Activated gamma-delta T cell treated with anti-CD3 and anti-CD28 coated beads, Interleukin-2, amount 50 U/mL, for 16 hours (primary cell): ENCODE measurements at places on chromosomes 1 and 21.

- DNase-seq: no peak
Measured at GRCh38 chr1:117336088-117336817, 31.0 kb upstream of the MAN1A2 start.

DNA sequence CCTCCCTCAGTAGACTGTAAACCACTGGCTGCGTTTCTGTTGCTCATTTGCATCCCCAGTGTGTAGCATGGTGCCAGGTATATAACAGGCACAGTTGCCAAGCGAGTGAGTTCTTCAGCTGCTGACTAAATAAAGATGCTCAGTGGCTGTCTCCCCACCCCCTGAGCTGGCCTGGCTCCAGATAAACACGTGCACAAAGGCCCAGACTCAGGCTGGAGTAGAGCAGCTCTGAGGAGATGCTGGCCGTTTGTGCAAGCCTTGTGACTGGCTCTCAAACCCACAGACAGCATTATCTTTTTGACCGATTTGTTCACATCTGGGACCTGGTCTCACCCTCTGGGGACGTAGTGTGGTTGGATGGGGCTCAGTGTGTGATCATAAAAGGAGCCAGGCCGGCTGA lies 7.1 kb downstream of the CHRNB2 start:
- no peak for DNase-seq

GRCh38 chr1:18299441-18300338 lies 181.0 kb upstream of the KLHDC7A start:
- DNase-seq: no peak

DNA sequence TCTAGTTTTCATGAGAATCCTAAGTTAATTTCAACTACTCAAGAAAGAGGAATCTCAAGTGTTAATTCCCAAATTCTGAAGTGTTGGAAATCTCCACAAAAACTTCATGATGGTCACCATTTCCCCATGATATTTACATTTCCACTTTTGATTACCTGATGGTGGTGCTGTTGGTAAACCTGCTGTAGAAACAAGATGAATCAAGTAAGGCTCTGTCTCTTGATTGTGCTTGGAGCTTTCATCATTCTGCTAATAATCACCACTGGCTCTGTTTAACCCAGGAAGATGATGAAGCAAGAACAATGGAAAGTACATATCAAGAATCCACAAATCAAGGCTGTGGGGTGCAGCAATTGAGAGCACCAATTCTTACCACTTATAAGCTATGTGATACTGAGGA lies 77.8 kb downstream of the C4BPA start:
- no peak for DNase-seq

GRCh38 chr1:37630426-37631028 lies 4.2 kb downstream of the RSPO1 start:
- no peak for DNase-seq

- no peak for DNase-seq
Measured at GRCh38 chr1:207059881-207060280, 6.8 kb downstream of the PFKFB2 start.

- no peak for DNase-seq
Measured at GRCh38 chr21:36178349-36178748, 21.7 kb downstream of the DOP1B start.

DNA sequence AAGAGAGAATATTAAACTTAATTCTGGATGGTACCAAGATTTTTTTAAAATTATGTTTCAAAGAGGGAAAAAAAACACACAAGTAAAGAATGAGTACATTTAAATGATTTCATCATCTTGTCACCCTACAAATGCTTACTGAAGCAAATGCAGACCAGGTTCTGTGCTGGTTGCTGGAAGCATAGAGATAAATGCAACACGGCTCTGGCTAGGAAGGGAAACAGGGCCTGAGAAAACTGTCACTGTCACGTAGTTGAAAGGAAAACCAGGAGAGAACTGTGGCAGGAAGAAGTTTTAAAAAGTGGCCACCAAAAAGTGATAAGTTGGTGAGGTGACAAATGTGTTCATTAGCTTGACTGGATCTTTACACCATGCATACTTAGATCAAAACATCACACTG lies 336.9 kb upstream of the NFIA start:
- no peak for DNase-seq

- DNase-seq: no peak
Measured at GRCh38 chr1:16174886-16175598, 19.2 kb upstream of the EPHA2 start.

DNA sequence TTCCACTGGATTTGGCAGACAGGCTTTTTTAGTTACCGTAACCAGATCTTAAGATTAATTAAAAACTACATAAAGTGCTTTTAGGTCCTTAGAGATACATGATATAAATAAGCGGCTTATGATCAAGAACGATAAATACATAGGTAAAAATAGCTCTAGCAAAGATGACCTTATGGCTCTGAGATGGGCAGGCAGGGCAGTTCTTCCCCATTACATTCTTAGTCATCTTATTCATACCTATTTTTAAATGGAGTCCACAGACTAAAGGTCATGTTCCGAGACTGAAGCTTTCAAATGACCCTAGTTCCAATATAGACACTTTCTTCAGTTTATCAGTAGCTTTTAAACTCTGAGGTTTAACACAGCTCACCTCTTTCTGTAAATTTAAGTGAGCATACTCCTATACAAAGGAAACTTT lies 4.3 kb downstream of the MCL1 start:
- no peak for DNase-seq

DNA sequence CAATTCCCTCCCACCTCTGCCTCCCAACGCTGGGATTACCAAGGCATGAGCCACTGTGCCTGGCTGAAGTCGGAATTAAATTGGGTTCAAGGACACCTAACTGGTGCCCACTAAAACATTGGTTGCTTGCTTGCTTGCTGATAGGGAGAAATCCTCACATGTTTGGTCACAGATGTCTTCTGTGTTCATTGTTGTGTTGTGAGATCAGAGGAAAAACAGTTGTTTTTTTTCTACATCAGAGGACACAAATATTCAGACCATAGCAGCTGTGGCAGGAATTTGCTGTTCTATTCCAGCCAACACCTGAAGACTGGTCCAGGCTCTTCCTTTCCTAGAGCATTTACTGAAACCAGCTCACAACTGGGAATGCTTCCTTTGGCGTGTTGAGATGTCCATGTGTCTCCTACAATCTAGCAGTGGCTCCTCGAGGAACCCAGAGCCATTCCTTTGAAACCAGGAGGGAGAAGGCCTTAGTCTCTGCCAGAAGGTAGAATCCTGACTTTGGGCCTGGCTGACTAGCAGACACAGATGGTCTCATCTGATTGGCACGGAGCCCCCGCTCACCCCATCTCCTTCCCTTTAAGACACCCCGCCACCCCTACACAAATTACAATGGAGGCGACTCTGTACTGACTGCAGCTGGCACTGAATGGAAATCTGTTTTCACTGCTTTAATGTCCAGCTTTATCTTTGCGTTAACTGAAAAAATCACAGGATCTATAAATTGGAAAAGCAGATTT lies 24.3 kb upstream of the TRIM17 start:
- no peak for DNase-seq

GRCh38 chr21:45583831-45584509 lies 41.7 kb upstream of the SLC19A1 start:
- no peak for DNase-seq

- DNase-seq: no peak
Measured at GRCh38 chr1:54253480-54253879, 53.5 kb downstream of the MRPL37 start.

GRCh38 chr1:244393604-244394176 lies 58.0 kb downstream of the ADSS2 start:
- DNase-seq: no peak

DNA sequence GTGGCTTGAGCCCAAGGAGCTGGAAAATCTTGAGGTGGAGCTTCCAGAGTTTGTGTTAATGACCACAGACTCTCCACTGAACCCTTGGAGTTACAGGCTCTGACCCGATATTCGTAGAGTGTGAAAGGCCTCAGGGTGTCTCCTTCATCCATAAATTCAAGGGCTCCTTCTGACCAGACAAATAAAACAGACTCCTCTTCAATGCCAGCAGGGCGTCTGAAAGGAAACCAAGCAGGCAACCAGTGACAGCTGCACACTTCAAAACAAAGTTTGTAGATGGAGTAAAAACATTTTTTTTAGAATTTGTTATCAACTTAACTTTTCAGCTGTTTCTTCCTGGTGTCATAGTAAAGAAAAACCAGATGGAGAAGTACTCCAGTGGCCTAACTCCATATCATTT lies 161.1 kb downstream of the KCTD3 start:
- no peak for DNase-seq

DNA sequence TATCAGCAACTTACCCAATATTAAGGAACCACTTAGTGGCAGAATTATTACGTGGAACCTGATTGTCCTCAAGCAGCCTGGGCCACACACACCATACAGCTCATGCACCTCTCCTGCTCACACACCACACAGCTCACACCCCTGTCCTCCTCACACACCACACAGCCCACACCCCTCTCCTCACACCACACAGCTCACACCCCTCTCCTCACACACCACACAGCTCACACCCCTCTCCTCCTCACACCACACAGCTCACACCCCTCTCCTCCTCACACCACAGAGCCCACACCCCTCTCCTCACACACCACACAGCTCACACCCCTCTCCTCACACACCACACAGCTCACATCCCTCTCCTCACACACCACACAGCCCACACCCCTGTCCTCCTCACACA lies 36.8 kb upstream of the LAMC2 start:
- DNase-seq: no peak

- DNase-seq: no peak
Measured at GRCh38 chr1:65459397-65459768, 38.9 kb downstream of the LEPR start.

DNA sequence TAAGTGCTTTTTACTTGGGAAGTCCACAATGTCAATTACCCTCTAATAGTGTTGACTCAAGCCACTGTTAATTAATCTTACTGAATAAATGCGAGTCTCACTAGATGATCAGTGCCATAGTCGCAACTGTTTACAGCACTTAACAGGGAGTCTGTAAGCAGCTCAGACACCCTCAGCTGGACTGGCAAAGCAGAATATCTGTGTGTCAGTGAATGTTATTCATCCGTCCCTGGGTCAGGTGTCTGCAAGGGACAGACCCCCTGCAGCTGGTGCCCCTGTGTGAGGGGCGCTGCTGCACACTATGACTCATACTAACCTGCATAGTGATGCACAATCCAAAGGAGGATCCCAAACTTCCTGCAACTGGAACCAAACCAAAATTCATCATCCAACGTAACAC lies 306.5 kb downstream of the HHIPL2 start:
- no peak for DNase-seq

GRCh38 chr21:18334066-18334465 lies 69.5 kb downstream of the TMPRSS15 start:
- DNase-seq: no peak

DNA sequence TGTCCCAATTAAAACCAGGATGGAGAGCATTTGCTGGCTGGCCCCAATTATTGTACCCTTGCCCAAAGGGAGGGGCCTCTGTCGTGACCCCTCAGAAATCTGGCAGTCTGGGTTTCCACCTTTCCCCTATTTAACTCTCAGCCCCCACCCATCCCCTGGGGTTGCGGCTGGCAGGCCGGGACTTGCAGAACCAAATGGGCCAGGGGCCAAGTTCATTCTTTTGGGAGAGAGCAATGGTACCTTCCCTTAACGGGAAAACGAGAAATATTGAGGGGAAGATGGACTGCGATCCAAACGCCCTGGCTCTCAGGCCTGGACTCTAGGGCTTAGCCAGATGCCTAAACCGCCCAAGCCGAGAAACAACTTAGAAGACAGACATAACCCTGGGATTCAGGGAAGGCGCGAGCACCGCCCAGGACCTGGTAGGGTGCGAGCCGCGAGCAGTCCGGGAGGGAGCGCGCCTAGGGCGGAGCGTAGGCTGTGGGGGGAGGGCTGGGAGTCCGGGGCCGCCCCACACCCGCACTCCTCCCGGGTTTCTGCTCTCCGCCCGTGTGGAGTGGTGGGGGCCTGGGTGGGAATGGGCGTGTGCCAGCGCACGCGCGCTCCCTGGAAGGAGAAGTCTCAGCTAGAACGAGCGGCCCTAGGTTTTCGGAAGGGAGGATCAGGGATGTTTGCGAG lies at the start of gene SLC27A3:
TSS of gene SLC27A3 (plus strand) at position 628 of the 678 bp plus-strand sequence. CDS start 91 bp downstream, outside the sequence.
- DNase-seq: no peak

GRCh38 chr1:90973897-90974798 lies 47.7 kb downstream of the ZNF644 start:
- no peak for DNase-seq

GRCh38 chr1:65341381-65341780 lies 32.0 kb downstream of the DNAJC6 start:
- DNase-seq: no peak

DNA sequence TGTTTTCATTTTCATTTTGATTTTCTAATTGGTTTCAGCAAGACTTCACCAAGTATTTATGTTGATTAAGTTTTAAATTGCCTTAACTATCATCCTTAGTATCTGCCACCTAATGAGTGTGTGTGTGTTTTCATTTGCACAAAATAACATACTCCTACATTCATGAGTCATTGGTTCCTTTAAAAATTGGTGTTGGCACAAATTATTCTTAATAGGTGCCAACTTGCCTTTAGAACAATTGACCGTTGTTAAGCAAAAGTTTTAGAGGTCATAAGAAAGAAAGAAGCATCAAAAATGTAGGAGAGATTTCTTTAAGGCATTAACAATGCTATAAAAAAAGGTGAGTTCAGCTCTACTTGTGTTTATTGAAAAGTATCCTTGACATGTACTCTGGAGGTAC lies 77.5 kb downstream of the FNBP1L start:
- no peak for DNase-seq

- DNase-seq: no peak
Measured at GRCh38 chr1:100539836-100540536, 2.0 kb downstream of the GPR88 start.

- no peak for DNase-seq
Measured at GRCh38 chr21:29233256-29233546, 65.5 kb upstream of the BACH1 start.

GRCh38 chr1:38872401-38873026 lies 634 bp downstream of the MYCBP start:
- DNase-seq: peak; percentile 5

- peak; percentile 55 for DNase-seq
Measured at GRCh38 chr1:24502065-24502708, 449 bp upstream of the RCAN3 start.

DNA sequence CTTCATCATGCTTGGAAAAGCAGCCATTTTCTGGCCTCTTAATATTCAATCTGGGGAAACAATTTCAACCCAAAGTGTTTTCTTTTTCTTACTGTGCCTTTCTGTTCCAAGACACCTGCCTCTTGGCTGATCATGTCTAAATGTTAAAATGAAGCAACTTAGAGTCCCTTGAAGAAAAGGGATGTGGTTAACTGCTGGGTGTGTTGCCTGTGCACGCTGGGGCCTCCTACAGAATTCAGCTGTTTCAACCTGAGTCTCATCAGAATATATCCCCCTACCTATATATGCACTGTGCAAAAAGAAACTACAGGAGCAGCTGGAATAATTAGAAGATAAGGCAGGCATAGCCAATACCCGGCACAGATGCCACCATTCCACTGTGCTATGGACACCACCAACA lies 222.0 kb downstream of the OMA1 start:
- DNase-seq: no peak

DNA sequence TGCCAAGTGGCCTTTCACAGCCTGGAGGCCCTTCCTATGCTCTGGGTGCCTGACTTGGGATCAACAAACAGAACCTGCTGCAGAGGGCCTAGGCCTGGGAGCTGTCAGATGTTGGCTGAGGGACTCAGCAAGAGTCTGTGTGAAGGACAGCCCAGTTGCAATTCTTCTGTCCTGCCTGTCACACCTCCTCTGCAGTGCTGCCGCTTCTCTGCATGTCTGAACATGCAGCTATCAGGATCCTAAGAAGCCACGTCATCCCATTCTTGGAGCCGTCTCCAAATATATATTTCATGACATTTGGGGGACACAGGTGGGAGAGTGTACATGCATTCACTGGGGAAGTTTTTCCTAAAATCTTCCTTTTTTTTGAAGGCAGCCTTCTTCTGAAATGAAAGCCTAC lies 8.6 kb downstream of the FCAMR start:
- no peak for DNase-seq

- no peak for DNase-seq
Measured at GRCh38 chr1:109255678-109256077, 6.3 kb downstream of the CELSR2 start.
